ENCODE measurements at places on chromosomes 6 and 20.

GRCh38 chr6:88120635-88121034 lies 45.5 kb downstream of the CNR1 start:
- DNase-seq: no peak

DNA sequence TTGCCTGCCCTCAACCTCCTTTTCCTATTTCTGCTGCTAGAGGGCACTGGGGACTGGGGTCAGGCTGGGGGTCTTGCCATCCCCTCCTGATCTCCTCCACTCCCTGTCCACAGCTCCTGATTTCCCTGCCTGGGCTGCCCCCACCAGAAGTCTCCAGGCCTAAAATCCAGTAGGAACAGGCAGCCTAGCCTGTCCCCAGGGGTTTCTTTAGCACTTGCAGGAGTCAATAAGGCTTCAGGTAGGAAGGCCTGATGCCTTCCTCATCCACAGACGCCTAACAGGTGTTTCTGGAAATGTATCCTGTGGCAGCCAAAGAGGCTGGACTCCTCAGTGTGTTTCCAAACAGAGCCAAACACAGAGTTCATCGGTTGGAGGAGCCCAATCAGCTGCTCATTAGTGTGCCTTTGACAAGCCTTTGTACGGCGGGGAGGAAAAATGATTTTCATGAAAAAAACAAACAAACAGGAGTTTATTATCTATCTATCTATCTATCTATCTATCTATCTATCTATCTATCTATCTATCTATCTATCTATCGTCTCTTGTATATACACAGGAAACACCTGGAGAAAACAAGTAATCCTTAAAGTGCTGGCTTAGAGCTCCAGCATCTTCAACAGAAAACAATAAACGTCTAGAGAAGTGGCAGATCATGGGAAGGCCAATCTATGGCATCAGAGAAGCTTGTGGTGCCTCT lies 3.7 kb upstream of the RAET1E start:
- no peak for DNase-seq

DNA sequence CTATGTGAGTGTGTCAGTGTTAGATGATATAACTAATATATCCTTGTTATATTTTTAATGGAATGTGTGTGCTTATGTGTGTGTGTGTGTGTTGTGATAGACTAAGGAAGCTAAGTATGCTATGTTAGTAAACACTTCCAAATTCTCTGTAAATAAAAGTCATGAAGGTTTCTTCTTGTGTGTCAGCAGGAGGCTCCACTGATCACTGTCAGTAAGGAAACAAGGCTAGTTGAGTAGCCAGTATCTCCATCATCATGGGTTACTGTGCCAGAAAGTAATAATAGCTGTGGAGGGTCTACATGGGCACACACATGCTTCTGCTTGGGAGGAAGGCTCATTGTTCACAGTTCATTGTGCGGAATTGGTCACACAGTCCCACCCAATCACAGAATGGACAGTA lies 302.8 kb upstream of the RNF217 start:
- no peak for DNase-seq

- no peak for DNase-seq
Observed at GRCh38 chr6:7451326-7451725, 61.7 kb downstream of the RIOK1 start.

- DNase-seq: no peak
Observed at GRCh38 chr20:33442136-33443005, 1.2 kb downstream of the SNTA1 start.

DNA sequence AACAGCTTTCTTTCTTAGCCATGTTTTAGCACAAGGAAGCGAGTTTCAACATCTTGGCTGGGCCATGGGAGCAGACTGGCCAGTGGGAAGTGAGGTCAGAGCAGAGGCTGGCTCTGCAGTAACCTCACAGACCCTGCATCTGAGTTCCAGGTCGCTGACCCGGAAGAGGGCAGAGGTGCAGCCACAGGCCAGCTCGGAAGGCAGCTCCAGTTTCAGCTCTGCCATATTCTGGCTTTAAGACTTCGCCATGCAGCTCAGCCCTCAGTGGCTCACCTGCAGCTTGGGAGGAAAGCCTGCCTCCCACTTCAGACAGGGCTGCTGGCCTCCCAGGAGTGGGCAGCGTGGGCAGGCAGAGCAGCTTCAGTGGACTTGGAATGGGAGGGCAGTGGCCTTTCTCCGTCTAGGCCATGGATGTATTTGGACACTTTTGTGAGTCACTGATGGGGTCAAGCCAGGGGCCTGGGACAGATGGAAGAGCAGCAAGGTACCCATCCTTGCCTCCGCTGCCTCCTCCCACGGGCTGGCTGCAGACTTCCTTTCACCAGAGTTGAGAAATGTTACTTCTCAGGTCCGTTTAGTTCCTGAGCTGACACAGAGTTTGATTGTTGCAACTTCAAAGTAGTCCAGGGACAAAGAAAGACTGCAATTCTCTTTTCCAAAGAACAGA lies 18.5 kb downstream of the CST8 start:
- DNase-seq: no peak

- no peak for DNase-seq
Observed at GRCh38 chr6:125219361-125219895, 65.9 kb downstream of the TPD52L1 start.

DNA sequence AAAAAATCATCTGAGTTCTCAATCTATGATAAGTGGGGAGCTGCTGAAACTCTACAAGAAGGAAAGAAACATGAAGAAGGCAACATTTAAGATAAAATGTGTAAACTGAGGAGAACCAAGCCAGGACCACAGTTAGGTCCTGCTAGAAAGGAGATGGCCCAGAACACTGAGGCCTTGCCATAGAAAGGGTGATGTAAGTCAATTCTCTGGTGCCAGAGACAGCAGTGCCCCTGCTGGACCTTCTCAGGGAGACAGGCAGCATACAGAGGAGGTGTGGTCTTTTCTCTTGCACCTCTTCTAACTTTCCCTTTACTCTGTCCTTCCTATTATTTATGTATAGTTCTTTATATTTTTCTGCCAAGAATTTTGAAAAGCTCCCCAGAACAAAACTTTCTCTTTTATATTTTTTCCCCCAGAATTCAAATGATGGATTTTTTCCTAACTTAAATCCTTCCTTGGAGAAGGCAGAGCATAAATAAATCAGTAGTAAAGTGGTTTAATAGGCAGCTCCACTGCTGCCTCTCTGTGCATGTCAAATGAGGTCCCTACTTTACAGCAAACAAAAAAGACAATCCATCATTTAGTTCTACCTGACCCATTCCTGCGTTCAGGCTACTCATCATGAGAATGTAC lies 9.0 kb downstream of the UQCC2 start:
- DNase-seq: peak; percentile 53

DNA sequence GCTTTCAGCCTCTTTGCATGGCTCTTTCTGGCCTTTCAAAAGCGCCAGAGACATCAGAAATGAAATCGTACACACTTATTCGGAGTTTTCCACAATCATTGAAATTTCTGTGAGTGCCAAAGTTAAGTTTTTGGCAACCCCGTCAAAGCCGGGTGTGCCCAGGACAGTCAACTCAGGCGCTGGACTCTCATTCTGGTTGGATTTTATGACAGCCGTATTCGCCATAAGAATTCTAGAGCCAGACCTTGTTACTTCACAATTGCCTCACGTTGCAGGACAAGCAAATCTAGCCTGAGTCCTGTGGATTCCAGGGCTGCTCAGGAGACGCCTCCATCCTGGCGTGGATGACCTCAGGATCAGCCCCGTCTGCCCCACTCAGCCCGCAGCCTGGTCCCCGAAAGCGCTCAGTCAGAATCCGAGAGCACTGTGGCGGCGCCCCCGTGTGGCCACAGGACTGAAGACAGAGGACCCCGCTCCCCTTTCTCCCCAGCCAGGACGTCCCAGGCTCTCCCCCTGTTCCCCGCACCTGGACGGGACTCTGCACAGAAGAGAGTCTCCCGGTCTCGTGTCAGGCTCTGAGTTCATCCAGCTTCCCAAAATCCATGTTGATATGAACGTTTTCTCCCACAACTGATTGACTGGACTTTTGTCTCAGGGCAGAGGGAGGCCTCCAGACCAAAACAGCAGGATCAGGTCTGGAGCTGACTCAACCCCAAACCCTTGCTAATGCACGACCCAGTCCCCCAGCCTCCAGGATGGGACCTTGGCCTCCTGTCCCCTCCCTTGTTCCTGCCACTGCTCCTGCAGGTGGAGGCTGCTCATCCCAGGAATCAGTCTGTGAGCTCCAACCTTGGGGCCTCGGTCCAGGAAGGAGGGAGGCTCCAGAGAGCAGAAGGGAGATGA lies 38.2 kb downstream of the MICA start:
- peak; percentile 83 for DNase-seq

DNA sequence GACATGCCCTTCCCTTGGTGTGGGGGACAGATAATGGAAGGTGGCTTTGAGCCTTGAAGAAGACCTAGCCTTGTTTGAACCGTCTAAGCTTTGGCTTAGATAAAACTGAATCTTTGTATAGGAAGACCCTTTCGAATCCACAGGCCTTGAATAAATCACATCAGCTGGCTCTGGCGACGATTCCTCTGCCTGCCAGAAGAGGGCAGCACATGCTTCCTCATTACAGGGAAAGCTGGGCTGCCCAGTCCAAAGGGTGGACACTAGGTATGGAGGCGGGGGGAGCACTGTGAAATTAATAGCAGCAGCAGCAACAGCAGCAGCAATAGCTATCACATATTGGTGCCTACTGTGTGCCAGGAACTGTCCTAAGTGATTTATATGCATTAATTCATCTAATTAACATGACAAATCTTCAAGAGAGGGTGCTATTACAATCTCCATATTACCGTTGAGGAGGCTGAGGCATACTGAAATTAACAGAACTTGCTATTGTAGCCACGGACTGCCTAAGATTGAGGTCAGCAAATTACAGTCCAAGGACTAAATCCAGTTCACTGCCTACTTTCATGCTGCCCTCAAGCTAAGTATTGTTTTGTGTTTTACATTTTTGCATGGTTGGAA lies 85.1 kb downstream of the CLIC5 start:
- DNase-seq: peak; percentile 66

DNA sequence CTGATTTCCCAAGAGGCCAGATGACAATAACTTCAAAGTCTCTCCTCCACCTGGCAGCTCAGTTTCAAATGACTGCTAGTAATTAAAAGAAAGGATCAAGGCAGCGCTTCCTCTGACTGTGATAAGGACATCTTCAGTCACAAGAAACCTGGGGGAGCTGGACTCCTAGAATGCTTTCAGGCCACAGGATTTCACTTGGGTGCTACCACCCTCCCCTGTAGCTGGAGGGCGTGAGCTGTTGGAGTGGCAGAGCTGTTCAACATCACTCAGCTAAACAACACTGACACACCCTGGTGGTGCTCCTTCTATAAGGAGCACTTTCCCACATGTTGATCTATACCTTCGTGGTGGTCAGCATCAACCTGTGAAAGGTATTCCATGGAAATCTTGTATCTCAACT lies 2.2 kb upstream of the CNR1 start:
- DNase-seq: no peak

GRCh38 chr6:122265755-122266154 lies 133.7 kb upstream of the HSF2 start:
- DNase-seq: no peak

- DNase-seq: no peak
Observed at GRCh38 chr20:50891138-50891537, 40.1 kb downstream of the ADNP start.

DNA sequence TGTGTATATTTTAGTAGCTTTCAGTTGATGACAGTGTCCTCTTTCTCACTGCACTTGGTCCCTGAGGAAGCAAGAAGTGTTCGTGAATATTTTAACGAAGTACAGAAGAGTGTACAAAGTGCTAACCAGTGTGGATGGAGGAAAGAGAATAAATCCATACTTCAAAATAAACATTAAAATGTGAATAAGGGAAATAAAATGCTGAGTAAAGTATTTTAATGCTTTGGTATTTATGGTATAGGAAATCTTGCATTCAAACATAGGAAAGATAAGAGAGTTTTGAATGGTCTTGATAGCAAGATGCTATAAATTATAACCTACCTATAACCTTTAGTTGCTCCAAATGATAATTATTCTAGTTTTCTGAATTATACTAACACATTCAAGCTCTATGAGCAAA lies 493.4 kb upstream of the EYS start:
- DNase-seq: no peak

DNA sequence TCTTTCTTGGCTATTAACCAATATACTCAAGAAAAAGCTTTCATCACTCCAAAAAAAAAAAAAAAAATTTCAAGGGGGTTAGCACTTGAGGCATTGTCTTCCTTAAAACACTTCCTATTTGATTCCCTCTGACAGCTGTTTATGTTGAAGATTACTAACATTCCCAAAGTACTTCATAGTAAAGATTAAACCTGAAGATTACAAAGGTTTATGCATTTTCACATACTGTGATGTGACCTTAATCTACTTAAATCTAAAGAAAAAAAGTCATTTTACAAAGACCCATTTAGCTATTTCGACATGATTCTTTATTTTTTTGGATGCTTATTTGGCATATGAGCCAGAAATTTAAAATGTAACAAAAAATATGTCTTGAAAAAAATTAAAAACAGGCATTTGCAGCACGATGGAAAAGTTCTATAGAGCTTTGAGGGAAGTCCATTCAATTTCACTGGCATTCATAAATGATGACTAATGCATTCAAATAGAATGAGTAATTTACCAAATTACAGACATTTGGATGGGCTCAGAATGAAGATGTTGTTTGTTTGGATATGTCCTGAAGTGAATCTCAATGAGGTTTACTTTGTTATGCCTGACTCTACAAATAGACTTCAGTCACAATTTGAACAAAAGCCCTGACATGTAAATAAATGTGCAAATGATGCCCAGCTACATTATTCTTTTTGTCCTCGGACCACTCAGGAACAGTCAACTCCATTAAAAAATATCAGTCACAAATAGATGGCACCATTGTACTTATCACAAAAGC lies 674.6 kb upstream of the MARCKS start:
- no peak for DNase-seq

- no peak for DNase-seq
Observed at GRCh38 chr6:166675736-166676135, 48.7 kb upstream of the RPS6KA2 start.

- no peak for DNase-seq
Observed at GRCh38 chr20:5067877-5068645, 51.7 kb downstream of the PCNA start.

DNA sequence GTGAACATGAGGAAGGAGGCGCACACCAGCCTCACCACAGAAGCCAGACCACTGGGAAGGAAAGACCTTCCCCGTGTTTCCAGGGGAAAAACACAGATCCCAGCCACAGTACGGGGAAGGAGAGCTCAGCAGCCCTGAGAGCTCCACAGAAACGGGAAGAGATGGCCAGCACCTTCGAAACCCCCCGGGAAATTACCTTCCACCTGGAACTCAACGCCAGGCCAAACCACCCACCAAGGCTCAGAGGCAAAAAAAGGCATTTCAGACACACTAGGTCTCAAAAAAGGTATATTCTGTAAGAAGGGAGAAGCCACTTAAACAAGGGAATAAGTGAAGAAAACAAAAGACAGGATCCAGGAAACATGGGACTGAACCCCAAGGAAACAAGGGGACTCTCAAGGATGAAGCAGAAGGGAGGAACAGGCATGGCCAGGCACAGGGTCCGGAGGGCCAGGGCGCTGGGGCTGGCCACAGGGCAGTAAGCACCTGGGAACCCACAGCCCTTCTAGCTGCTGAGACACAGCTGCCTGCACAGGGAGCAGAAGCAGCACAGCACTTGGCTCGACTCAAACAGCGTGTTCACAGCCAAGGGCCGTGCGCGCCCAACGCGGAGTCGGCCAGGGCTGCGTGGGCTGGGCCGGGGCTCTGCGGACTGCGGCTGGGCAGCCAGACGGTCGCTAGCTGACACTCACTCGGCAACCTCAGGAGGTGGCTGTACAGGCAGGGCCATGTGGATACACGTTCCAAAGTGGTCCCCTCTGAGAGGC lies 44.6 kb downstream of the TAF4 start:
- DNase-seq: no peak

Measured in CD4-positive, alpha-beta T cell treated with Interleukin-17A for 1 hour (primary cell).